ENCODE measurements at places on chromosomes 7 and 10. TPM values are rescaled to one million over a fixed set of nuclear protein-coding genes. Genes with fewer than 3 reads are reported as not detected.

CCDC3 gene
- polyA plus RNA-seq, result 8.7 TPM

NXPH1 gene
- not detected for polyA plus RNA-seq

DNA sequence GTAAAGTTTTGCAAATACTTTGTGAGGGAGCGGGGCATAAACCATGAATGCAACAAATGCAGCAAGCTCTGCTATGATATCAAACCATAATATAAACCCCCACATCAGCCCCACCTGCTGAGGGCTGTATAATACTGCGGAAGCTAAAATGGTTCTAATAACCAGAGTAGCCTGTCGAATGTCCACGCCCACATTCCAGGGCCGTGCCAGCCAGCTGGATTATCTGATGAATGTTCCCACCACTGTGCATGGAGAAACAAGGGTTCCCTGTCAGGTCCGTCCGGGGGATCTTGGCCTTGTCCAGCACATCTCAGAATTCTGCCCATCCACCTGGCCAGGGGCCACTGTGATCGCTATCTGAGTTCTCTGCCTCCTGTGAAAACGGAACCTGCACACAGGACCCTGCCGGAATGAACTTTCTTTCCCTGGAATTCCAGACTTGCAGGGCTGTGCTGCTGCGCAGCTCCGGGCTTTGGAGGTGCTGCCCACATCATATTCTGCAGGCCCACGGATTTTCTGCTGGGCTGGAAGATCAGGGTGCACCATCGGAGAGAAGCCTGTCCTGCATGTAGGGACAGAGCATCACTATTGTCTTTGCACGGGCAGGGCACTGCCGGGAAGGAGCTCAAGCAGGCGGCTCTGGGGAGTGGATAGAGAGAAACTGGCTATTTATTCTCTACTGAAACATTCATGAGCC is 77.0 kb upstream of the GNA12 start:
- DNase-seq, result no peak

LRRN3 gene
- polyA plus RNA-seq, result 2.0 TPM

TMEM106B gene
- 11.0 TPM for polyA plus RNA-seq

C7orf57 gene
- 0.04 TPM for polyA plus RNA-seq
